Activated CD4-positive, alpha-beta T cell treated with anti-CD3 and anti-CD28 coated beads, Interleukin-2, amount 10 ng/mL, durations not matched to agents 24 days and 14 days (primary cell): ENCODE measurements at places on chromosomes 7 and 10. TPM values are rescaled to one million over a fixed set of nuclear protein-coding genes. Genes with fewer than 3 reads are reported as not detected.

The TAS2R4 gene
- total RNA-seq: 1.0 TPM in 2 replicates

DNA sequence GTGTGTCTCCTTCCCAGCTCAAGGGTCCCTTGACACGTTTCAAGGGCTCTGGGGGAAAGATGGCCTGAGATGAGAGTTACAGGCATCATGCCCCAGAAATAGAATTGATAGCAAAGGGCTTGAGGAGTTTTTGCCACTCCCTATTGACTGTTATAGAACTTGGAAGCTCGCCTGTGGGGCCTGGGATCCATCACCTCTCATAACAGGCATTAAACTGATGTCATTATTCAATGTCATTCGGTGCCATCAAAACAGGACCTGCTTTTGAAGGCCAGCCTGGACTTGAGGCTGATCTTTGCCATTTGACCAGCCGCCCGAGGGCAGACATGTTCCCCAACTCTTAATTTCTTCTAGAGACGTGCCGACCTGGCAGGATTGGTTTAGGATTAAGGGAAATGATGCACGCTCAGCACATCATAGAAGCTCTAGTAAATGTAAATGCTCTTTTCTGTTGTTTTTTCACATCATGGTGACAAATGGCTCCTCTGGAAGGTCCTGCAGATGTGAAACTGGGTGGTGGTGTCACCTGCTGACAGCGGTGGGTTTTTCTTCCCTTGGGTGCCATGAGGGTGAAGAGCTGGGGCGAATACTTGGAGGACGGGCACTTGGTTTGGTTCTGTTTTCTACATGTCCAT, 16.7 kb upstream of the KLF6 start:
- DNase-seq: no peak

GRCh38 chr10:5988336-5988920, 11.1 kb upstream of the IL15RA start:
- no peak for DNase-seq

DNA sequence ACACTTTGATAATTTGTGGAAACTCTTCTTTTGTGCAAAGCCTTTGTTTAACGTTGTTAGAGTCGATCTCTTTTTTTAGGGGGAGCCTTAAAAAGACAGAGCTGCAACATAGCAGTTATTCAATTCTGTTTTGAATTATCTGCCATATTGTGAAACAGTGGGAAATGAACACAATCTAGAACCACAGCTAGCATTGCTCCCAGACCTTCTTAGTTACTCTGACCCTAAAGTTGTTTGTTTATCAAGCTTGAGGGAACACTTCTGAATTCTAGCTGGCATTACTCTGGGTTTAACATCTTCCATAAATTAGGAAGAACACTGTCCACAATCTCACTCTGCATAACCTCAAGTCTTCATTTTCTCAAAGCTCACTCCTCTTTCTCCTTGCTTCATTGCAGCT, 217.7 kb downstream of the PRKG1 start:
- no peak for DNase-seq

DNA sequence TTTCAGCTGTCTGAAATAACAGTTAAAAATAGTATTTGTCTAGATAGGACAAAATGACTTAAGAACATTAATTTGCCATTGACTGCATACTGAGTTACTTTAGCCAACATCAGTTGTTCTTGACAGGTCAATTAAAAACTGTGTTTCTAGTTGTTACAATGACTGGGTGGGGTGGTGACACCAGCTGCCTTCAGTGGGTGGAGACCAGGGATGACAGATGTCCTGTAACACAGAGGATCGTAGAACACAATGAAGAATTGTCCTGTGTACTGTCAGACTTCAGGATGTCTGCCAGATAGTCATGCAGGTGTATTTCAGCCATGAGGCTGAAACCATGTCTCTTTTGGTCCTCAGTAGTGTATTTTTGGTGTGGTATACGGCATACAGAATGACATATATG, 24.4 kb downstream of the TRUB1 start:
- DNase-seq: no peak

The CPA1 gene
- not detected in 2 replicates for total RNA-seq
